ENCODE measurements at places on chromosomes 13 and 19. TPM values are rescaled to one million over a fixed set of nuclear protein-coding genes. Genes with fewer than 3 reads are reported as not detected.

GRCh38 chr19:19531951-19532805 lies 3.5 kb downstream of the YJEFN3 start:
- DNase-seq = peak; percentile 89

- DNase-seq = peak; percentile 35
Measured at GRCh38 chr13:30898678-30899241, 7.3 kb upstream of the MEDAG start.

DNA sequence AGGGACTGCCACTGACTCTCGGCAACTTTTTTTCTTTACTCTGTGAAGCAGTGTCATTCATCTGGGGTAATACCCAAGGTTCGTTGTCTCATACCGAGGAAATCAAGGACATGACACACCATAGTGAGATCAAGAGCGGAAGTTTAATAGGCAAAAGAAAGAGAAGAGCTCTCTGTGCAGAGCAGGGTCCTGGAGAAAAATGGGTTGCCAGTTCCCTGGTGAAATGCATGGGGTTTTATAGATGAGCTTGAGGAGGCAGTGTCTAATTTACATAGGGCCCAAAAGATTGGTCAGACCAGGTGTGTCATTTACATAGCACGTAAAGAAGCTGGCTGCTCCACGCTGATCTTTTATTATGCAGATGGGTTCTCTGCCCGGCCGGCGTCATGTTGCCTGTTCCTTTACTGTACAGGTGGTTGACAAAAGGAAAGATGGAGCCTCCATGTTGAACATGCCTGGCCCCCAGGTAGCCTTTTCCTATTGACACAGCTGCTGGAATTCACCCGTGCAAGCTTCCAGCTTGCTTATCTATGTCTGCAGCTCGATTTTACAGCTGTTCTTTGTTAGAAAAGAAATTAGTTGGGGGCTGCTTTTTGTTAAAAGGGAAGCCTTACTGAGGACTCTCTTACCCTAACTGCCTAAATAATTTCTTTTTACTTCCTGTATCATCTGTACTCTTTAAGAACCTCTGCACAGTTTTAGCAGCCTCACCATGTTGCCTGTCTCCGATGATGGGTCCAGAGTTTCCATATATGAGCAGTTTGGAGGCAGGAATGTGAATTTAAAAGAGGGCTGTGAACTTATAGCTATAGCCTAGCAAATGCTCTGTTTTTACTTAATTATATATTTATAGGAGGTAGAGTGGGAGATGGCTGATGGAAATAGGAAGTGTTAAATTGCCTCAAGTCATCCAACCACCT lies 98.0 kb upstream of the DIAPH3 start:
- DNase-seq = no peak

GRCh38 chr13:46507981-46508380 lies 45.0 kb upstream of the LRCH1 start:
- DNase-seq = no peak

DNA sequence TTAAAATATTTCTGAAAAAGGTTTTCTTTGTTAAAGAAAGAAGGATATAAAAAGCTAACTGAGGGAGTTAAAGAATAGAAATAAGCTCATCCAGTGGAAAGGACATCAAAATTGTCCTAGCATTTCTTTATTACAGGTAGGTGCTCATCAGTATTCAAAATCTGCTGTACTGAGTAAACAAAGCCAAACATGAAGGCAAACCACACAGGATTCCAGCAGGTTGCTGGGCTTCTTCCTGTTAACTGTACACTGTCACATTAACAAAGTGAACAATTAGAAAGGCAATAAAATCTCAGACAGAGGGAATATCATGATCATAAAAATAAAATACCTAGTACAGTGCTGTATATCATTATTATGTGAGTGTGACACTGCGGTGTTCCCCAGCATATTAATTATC lies 1541.0 kb downstream of the SLITRK5 start:
- DNase-seq = no peak

DNA sequence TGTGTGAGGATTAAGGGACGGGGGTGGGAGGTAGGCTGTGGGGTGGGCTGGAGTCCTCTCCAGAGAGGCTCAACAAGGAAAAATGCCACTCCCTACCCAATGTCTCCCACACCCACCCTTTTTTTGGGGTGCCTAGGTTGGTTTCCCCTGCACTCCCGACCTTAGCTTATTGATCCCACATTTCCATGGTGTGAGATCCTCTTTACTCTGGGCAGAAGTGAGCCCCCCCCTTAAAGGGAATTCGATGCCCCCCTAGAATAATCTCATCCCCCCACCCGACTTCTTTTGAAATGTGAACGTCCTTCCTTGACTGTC lies 5.5 kb downstream of the FOSB start:
- no peak for DNase-seq

GRCh38 chr13:45276913-45277312 lies 64.1 kb downstream of the TPT1 start:
- DNase-seq = no peak

- DNase-seq = no peak
Measured at GRCh38 chr19:42113641-42114348, 18.5 kb downstream of the POU2F2 start.

DNA sequence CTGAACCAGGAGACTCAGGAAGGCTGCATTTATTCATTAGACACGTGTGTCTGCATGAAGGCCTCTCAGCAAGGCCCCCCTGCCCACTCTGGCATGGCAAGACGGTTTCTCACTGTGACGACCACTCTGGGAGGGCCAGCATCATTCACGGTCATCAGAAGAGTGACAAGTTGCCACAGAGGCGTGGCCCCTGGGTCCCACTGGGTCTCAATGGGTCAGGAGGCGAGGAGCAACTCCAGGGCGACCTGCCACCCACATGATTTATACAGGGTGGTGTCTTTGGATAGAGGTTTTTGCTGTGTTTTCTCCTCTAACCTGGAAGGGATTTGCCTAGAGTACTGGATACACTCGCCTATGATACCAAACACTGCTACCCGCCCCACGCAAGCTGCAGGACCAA lies 60.7 kb downstream of the KLF2 start:
- no peak for DNase-seq

DNA sequence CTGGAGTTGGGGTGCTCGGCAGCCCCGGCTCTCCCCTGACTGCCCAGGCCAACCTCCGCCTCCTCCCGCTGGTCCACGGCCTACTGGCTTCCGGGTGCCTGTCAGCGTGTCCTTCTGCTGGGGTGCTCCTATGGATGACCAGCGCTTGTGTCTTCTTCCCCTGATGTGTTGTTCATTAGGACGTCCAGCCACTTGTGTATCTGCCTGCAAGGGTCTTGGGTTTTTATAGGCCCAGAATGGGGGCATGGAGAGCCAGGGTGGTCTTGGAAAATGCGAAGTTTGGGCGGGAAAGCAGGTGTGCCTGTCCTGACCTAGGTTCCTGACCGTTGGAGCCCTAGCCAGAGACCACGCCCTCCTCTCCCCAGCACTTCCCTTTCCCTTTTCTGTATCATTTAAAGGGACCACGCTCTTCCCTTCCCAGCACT lies 139.8 kb downstream of the SLITRK5 start:
- no peak for DNase-seq

DNA sequence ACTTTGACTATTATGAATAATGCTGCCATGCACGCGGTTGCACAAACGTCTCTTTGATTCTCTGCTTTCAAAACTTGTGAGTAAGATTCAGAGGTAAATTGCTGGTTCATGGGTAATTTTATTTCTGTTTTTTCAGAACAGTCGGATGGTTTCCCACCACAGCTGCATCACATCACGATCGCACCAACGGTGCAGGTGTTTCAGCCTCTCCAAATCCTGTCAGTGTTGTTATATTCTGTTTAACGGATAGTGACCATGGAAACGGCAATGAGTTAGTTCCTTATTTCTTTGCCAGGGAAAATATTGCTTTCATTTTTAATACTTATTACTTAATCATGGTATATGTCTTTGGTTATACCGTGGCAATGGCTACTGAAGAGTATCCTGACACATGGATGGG lies 19.1 kb upstream of the ZNF835 start:
- no peak for DNase-seq

DNA sequence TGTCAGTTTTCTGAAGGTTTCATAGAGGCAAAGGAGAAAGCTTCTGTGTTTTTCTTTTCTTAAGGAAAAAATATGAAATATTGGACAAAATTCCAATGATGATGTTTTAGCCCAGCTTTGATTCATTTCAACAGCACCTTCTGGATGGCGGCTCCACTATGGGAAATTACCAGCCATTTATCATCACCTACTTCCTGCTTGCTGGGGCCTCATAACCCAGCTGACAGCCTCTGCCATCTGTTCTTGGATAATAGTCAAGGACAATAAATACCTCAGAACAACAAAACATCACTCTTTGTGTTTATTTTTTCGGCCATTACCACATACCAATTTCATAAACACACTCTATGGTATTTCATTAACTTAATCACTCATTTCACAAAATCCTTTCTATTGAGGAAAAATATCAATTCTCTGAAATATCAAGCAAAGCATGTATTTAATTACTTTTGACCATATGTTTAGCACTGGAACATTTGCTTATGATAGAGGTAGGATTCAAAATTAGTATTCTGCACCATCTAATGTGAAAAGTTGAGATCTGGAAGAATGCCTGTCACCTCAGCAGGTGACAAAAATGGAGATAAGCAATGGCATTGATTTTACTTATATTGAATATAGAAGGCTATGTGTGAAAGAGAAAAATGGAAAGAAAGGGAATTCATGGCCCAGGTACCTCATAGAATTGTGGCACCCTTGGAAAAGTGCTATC lies 629.7 kb downstream of the LIG4 start:
- no peak for DNase-seq

GRCh38 chr19:40948580-40949299 lies 42.3 kb upstream of the CYP2B6 start:
- no peak for DNase-seq

GRCh38 chr13:40640845-40641458 lies 25.5 kb downstream of the FOXO1 start:
- peak; percentile 63 for DNase-seq

- DNase-seq = no peak
Measured at GRCh38 chr19:10113964-10114650, 2.6 kb downstream of the P2RY11 start.

- DNase-seq = peak; percentile 5
Measured at GRCh38 chr13:99377641-99378040, 70.4 kb upstream of the GPR183 start.

GRCh38 chr13:109226631-109227030 lies 559.8 kb downstream of the IRS2 start:
- DNase-seq = no peak

- DNase-seq = no peak
Measured at GRCh38 chr19:8000298-8001038, 5.0 kb downstream of the ELAVL1 start.

- DNase-seq = peak; percentile 39
Measured at GRCh38 chr13:49652355-49653305, 24.3 kb downstream of the ARL11 start.

CEBPG gene
- 30.9 TPM for total RNA-seq

CYP4F3 gene
- not detected for total RNA-seq

IZUMO2 gene
- total RNA-seq = not detected

LILRB5 gene
- total RNA-seq = not detected

Measured in activated CD4-positive, alpha-beta memory T cell treated with anti-CD3 and anti-CD28 coated beads for 36 hours (primary cell).